ENCODE measurements at places on chromosomes 13 and 19.

- no peak for DNase-seq
Measured at GRCh38 chr13:67048084-67048820, 181.9 kb downstream of the PCDH9 start.

- DNase-seq: no peak
Measured at GRCh38 chr19:13957051-13957450, 4.7 kb downstream of the DCAF15 start.

DNA sequence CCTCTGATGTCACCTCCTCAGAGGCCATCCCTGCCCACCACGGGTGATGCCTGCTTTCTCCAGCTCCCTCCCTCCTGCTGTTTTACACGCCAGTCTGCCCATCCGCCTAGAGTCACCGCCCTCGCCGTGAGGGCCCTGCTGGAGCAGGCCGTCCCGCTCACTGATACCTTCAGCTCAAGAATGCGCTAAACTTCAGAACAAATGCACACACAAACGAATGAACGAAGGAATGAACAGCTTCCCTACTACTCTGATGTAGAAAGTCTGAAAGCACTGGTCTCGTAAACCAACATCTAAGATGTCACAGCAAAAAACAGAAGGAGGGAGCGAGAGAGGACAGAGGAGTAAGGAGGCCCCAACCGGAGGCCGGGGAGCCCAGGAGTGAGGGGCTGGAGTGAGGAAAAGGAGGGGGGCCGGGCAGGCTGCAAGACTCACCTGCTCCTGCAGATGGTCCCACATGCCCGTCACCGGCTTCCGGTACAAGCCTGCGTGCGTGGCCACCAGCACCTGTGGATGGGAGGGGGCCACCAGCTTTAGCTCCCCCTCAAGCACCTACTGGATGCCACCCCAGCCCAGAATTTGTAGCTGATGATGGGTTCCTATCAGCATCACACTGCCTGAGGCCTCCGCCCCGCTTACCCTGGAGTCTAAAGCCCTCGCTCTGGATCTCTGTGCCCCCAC is 4.0 kb downstream of the PNKP start:
- DNase-seq: no peak

DNA sequence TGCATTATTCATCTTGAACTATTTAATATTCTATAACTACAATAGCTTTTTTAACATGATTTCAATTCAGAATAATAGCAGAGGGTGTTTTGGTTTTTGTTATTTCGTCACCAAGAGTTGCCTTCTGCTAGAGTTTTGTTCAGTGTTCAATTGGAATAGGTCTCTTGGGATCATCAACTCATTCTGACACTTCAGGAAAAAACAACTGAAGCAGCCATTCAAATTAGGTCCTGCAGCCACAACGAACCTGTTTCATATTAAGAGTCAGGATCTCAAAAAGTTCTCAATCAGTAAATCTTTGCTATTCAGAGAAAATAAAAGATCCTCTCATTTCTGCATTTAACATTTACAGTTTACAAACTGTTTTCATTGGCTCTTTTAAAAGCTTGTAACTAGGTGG is 2.4 kb upstream of the CHAMP1 start:
- no peak for DNase-seq

- no peak for DNase-seq
Measured at GRCh38 chr13:99481366-99481765, 19.9 kb upstream of the TM9SF2 start.

- no peak for DNase-seq
Measured at GRCh38 chr13:52187029-52187423, 27.6 kb upstream of the NEK3 start.

DNA sequence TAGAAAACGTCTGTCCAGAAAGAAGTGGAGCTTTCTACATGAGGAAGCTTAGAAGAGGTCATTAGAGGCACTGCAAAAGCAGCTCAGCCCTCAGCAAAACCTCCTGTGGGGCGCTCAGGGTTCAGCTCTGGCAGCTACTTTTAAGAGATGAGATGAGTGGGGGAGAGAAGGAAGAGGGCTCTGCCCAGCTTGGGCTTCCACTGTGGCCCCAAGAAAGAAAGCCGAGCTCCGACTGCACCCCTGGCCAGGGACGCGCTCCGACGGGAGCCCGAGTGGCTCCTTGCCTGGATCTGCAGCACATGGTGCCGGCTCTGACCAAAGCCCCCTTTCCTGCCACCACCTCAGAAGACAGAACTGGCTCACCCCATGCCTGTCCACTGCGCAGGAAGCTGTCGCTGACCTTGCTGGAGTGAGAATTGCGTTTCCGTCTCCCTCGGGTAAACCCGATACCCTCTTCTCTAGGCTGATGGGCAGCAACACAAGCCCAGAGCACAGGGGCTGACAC is 36.4 kb downstream of the NAXD start:
- no peak for DNase-seq

- DNase-seq: peak; percentile 41
Measured at GRCh38 chr13:94419304-94419924, 60.1 kb downstream of the DCT start.

DNA sequence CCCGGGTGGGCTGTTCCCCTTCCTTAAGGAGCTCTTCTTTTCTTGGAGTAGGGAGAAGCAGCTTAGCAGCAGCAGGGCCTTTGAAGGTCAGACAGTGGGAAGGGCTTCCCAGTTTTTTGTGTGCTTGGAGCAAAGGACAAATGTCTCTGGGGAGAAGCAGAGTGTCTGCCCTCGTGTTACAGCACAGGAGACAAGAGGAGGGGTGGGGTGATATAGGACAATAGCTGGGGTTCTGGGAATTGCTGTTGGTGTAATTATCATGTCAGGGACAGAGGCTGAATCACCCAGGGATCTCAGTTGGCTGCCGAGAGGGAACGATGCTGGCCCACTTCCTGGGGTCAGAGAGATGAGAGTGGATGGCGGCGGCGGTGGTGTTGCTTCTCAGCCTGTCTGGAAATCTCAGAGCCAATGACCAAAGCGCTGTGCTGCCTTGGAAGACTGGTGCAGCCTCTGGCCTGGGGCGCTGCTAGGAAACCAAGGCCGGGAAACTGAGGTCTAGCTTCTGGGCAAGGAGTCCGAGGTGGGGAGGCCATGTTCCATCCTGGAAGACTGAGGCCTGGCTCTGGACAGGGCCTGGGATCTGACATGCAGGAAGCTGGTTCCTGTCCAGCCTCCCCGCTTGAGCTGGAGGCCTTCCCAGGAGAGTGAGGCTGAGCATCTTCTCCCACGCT is 1.2 kb downstream of the INAFM1 start:
- DNase-seq: no peak

DNA sequence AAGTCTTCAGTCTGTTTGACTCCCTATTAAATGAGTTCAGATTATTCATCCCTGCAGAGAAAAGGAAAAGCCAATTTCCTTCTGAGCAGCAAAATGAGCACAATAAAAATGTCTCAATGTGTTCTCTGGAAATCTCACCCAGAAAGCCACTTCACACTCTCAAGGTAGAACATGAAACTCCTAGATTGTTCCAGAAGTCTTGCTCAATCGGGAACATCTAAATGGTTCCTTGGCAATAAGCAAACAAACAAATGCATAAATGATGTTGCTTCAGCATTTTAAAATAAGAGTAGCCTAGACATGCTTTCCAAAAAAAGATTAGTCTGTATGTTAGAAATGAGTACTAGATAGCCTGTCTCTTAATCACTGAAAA is 59.7 kb upstream of the TNFRSF19 start:
- DNase-seq: no peak

DNA sequence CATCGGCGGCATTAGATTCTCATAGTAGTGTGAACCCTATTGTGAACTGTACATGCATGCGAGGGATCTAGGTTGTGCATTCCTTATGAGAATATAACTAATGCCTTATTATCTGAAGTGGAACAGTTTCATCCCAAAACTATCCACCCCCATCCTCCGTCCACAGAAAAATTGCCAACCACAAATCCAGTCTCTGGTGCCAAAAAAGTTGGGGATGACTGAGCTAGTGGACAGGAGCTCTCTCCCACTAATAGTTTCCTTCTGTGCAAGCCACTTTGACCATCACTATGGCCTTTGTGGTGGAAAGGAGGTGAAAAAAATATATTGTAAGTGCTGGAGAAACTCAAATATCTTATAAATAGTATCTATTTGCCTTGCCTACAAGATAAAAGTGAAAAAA is 857.8 kb downstream of the DIAPH3 start:
- DNase-seq: no peak

- no peak for DNase-seq
Measured at GRCh38 chr13:86906127-86906874, 764.9 kb upstream of the SLITRK5 start.

GRCh38 chr19:17475541-17476115 is 5.3 kb downstream of the SLC27A1 start:
- DNase-seq: peak; percentile 31
